ENCODE measurements at places on chromosomes 4 and X. TPM values are rescaled to one million over a fixed set of nuclear protein-coding genes. Genes with fewer than 3 reads are reported as not detected.

CXCL3 gene
- total RNA-seq, result not detected

GAGE12E gene
- total RNA-seq, result not detected

RNF175 gene
- total RNA-seq, result 0.50 TPM

FHDC1 gene
- 2.1 TPM for total RNA-seq

ADGRG4 gene
- total RNA-seq, result not detected

FRMPD3 gene
- total RNA-seq, result 0.06 TPM

SH3D19 gene
- 184 TPM for total RNA-seq

FMR1 gene
- 27.5 TPM for total RNA-seq

ITIH6 gene
- total RNA-seq, result not detected

C4orf51 gene
- not detected for total RNA-seq

UGT8 gene
- total RNA-seq, result under 0.01 TPM

HPGD gene
- 20.0 TPM for total RNA-seq

XK gene
- total RNA-seq, result 8.4 TPM

SLC10A7 gene
- 6.2 TPM for total RNA-seq

MAGEB2 gene
- not detected for total RNA-seq

PABPC1L2B gene
- total RNA-seq, result not detected

CFAP47 gene
- total RNA-seq, result under 0.01 TPM

PPEF1 gene
- total RNA-seq, result 0.29 TPM

UGT2A3 gene
- not detected for total RNA-seq

SCML2 gene
- 1.7 TPM for total RNA-seq

DAPP1 gene
- 1.2 TPM for total RNA-seq

SMIM31 gene
- total RNA-seq, result not detected

TIGD4 gene
- total RNA-seq, result 0.42 TPM

YIPF7 gene
- total RNA-seq, result not detected

HMGN5 gene
- 3.5 TPM for total RNA-seq

LRAT gene
- total RNA-seq, result 0.50 TPM

TMEM128 gene
- total RNA-seq, result 10.7 TPM

PRSS12 gene
- 0.50 TPM for total RNA-seq

PCDH19 gene
- 1.5 TPM for total RNA-seq

NUP62CL gene
- total RNA-seq, result 1.2 TPM

RHOXF2B gene
- not detected for total RNA-seq

USP38 gene
- 16.6 TPM for total RNA-seq

PAGE2B gene
- total RNA-seq, result not detected

LONRF3 gene
- total RNA-seq, result 18.8 TPM

TRIM61 gene
- not detected for total RNA-seq

DDIT4L gene
- 1.2 TPM for total RNA-seq

GPM6B gene
- 33.2 TPM for total RNA-seq
